ENCODE measurements at places on chromosomes 2 and 18.
A peak's percentile ranks its signal among the peaks of the same experiment; 100 is the strongest.

- DNase-seq: peak; percentile 30
Observed at GRCh38 chr2:176638167-176639015, 369.1 kb downstream of the MTX2 start.

DNA sequence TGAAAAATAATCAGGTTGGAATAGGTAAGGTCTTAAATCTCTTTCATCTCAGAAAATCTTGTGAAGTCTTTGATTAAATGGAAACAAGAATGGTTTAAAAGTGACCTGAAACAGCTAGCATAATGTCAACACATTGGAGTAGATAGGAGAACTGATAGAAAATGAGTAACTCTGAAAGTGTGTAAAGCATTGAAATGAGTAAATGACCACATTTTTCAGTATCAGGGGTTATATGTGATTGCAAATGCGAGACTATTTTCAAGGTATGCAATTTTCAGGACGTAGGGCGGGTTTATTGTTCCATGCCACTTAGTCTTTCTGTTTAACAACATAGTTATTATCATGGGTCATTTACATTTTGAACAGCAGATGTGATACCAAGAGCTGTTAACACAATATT, 1383.2 kb downstream of the LRP1B start:
- DNase-seq: no peak

DNA sequence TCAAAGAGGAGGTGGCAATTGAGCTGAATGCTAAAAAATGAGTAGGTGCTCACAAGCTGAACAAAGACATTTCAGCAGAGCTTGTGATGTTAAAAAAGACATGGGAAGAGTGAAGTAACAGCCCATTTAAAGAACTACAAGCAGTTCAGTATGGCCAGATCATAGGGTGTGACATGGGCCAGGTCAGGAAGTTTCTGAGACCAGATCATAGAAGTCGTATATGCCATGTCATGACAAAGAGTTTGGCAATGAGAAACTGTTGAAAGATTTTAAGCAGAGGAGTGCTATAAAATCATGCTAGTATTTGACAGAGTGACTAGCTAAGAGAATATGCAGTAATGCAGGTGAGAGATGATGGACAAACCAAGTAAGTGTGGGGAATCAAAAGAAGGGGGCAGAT, 7.3 kb upstream of the PELI1 start:
- no peak for DNase-seq

GRCh38 chr2:128624956-128625355, 306.3 kb upstream of the HS6ST1 start:
- DNase-seq: no peak

DNA sequence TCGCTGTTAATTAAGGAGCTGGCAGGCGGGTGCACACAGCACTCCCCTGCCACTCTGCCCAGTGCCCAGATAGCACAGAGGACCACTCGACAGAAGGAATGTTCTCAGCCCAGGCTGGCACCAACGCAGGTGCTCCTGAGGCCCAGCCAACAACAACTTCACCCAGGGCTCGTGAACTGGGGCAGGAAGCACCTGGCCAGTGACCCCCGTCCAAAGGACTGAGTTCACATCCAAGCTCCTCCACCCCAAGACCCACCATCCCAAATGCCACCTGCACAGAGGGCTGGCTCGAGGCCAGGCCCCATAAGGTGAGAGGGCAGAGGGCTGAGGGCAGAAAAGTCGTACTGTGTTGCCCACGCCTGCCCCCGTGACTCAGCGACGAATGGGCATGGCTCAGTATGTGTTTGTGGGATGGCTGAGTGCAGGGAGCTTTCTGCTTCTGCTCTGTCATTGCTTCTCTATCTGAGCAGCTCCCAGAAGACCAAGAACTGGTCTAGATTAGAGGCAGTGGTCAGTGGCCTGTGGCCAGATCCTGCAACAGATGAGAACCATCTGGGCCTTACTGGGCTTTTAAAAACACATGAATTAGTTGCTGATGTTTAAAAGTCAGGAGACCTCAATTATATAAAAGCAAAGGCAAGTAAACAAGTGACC, 68.4 kb downstream of the POLR1A start:
- DNase-seq: no peak

- no peak for DNase-seq
Observed at GRCh38 chr2:241902357-241902991, 32.9 kb downstream of the RTP5 start.

DNA sequence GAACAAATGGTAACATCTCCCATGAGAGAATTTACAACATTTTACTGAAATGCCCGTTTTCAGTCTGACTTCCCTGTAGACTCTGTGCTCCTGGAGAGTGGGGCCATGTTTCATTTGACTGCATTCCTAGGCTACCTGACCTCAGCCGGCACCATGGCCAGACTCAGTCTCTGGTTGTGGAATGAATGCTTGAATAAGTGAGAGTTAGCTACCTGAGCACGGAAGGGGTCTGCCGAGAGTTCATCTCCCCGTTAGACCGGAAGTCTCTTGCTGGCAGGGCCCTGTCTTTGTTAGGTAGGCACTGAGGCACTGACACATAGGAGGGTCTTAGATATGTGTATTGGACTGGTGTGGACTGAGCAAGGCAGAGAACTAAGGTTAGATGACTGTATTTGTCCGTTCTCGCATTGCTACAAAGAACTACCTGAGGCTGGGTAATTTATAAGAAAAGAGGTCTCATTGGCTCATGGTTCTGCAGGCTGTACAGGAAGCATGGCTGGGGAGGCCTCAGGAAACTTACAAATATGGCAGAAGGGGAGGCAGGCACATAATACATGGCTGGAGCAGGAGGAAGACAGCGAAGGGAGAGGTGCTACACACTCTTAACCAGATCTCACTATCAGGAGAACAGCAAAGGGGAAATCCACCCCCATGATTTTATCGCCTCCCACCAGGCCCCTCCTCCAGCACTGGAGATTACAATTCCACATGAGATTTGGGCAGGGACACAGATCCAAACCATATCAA, 271.2 kb downstream of the GLI2 start:
- DNase-seq: no peak

DNA sequence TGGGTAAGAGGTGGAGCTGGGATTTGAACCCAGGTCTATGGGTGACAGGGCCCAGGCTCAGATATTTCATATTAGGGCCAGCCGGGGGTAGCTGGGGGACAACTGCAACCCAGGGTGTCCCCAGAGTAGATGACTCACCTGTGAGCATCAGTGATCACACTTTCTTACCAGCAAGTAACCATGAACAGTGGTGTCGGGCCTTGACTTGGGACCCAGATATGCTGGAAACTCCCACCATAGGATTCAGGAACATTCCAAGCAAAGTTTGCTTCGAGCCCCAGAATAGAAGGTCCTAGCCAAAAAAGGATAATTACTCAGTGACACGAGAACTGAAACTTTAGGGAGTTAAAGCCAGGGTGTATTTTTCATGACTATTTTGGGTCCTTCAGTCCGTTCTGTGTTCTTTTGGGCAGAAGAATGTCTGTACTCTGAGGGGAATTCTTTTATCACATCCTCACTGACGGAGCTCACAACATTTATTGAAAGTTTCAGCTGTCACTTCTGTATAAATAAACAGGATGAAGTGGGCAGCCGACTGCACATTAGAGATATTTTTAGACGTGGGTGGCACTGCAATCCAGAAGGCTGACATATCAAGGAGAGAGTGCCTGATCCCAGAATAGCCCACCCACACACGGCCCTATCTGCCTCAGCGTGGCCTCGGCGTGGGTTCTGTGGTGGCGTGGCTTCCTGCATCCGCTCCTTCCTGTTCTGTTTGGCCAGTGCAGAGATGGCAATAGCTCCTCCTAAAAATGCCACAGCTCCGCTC, 45.6 kb downstream of the RAMP1 start:
- no peak for DNase-seq

- no peak for DNase-seq
Observed at GRCh38 chr2:67008155-67008554, 389.0 kb upstream of the ETAA1 start.

DNA sequence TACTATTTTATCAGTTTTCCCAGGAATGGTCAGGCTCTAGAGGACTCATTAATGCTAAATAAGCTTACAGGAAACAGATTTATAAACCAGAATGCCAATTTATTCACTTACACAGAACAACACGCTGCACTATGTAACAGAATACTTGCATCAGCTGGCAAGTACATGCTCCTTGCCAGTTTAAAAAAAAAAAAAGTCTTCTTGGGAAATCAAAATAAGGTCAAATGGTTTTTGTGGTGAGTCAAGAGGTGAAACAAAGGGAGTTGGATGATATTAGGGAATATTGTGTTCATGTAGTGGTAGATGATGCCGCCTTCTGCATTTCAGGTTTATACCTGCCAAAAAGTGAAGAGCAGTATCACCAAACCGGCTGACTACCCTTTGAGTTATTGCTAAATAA, 1322.1 kb upstream of the ZEB2 start:
- no peak for DNase-seq

- no peak for DNase-seq
Observed at GRCh38 chr18:14969500-14969899, 221.5 kb downstream of the ANKRD30B start.

GRCh38 chr2:95261602-95262001, 12.6 kb upstream of the PROM2 start:
- no peak for DNase-seq

GRCh38 chr18:39318462-39318861, 1752.9 kb upstream of the CELF4 start:
- no peak for DNase-seq

GRCh38 chr2:125935559-125935958, 720.4 kb upstream of the GYPC start:
- no peak for DNase-seq

GRCh38 chr2:176934869-176935415, 277.7 kb upstream of the HNRNPA3 start:
- DNase-seq: no peak

DNA sequence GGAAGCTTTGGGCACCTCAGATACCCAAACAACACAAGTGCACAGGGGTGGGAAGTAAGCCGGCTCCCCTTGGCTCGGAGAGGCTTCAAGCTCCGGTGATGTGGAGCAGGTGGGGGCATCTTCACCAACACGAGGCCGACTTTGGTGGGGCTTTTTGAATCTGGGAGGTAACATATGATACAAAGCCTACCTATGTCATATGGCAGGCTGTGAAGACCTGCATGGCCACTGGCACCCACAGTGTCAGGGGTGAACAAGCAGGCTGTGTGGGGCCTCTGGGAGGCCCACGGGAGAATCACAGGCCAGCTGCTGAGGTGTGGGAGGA, 109.0 kb downstream of the EIPR1 start:
- DNase-seq: no peak

GRCh38 chr2:146451972-146452371, 1392.9 kb upstream of the ACVR2A start:
- DNase-seq: no peak

- DNase-seq: peak; percentile 16
Observed at GRCh38 chr18:8754995-8755960, 49.9 kb downstream of the MTCL1 start.

DNA sequence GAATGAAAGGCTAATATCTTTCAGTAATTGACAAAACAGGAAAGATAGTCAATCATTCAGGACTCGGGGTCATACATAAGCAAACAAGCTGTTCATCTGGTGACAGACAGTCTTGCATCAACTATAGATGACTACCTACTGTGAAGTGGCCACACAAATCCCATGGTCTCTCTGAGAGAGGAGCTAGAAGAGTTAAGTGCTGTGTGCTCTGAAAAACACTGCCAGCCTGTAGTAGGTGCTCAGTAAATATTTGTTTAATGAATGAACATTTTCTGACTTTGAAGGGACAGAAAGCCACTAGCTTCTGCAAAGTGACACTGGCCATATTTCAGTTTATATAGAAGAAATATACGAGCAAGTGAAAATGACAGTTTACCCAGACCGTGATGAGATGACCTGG, 184.0 kb upstream of the CHAC2 start:
- no peak for DNase-seq

DNA sequence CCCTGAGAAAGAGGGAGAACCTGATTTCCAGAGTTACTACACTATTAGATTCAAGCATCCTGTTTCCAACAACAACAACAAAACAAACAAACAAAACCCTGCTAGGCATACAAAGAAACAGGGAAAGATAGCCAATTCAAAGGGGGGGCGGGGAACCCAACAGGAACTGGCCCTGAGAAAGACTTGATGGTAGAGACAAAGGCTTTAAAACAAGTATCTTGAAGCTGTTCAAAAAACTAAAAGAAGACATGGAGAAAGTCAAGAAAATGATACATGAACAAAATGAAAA, 147.1 kb downstream of the THADA start:
- no peak for DNase-seq

GRCh38 chr2:205461169-205461568, 221.1 kb upstream of the NRP2 start:
- DNase-seq: no peak

GRCh38 chr18:79577451-79578395, 101.9 kb upstream of the CTDP1 start:
- no peak for DNase-seq

- no peak for DNase-seq
Observed at GRCh38 chr2:127314193-127314988, 20.4 kb upstream of the ERCC3 start.

- DNase-seq: no peak
Observed at GRCh38 chr2:204850581-204850980, 305.3 kb downstream of the PARD3B start.

DNA sequence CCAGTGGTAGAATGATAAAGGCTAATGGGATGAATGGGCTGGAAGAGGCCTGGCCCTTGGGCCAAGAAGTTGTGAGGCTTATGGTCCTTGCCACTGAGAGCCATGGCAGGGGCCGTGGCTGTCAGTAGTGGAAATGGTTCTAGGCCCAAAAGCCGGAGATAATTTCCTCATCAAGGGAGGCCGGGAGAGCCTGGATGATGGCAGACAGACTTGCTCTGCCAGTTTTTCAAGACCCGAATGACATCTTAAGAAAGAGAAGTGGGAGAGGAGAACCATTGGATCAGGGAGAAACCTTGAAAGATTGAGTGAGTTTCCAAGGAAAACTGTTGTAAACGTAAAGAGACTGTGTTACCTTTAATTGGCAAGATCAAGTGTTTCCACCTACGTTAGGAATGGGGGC, 46.3 kb upstream of the VPS54 start:
- no peak for DNase-seq

GRCh38 chr2:216406826-216407225, 5.5 kb upstream of the SMARCAL1 start:
- DNase-seq: no peak

DNA sequence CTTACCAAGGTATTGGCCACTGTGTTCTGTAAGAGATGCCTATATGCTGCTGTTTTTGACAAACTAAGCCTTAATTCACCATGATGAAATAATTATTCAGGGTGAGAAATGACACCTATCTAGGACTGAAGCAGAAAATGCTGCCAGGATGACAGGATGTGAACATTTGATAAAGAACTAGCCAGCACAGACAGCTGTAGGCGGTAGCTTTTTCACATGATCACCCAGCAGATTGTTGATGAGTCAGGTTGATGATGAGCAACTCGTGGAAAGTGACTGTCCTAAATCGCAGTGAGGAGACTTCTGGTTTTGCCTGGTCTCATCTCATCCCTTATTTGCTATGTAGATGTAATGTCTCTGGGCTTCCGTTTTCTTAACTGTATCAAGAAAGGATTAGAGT, 144.1 kb downstream of the PRPF40A start:
- peak; percentile 22 for DNase-seq
